ENCODE measurements at places on chromosomes 11 and 22. TPM values are rescaled to one million over a fixed set of nuclear protein-coding genes. Genes with fewer than 3 reads are reported as not detected.

DNA sequence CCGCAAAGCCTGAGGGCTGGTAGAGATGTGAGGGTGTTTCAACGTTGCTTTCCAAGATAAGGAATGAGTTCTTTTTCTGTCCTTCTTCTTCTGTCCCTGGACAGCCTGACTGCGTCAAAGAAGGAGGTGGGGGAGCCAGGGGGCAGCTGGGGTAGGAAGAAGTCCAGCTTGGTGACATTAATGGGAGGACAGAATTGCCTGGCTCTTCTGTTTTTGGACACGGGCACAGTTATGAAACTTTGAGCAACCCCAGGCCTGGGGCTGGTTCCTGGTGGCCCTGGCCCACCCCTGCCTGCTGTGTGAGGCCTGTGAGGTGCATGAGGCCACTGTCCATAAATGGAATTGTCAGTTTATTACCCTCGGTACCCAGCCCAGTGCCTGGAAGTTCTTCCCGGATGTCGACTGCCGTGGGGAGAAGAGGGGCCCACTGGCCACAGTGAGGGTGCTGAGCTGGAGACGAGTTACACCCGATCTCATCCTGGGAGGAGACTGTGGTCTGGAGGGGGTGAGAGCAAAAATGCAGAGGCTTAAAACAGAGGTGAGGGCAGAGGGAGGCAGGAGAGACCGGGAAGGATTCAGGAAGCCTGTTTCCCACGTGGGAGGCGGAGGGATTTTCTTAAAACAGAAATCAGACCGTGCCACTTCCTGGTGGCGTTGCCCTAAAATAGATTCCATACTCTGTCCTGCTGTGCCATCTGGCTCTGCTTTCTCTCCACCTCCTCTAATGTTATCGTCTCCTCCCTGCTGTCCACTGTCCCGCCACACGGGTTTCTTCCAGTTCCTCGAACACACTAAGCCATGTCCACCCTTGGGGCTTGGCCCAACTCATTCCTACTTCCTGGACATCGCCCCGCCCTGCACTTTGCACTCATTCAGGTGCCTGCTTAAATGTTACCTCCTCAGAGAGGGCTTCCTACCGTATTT is 59.7 kb upstream of the RASD2 start:
- no peak for DNase-seq

Gene MRPL48
- 25.3 TPM for total RNA-seq

Gene C11orf65
- 2.7 TPM for total RNA-seq

Gene UPK3A
- total RNA-seq = not detected

DNA sequence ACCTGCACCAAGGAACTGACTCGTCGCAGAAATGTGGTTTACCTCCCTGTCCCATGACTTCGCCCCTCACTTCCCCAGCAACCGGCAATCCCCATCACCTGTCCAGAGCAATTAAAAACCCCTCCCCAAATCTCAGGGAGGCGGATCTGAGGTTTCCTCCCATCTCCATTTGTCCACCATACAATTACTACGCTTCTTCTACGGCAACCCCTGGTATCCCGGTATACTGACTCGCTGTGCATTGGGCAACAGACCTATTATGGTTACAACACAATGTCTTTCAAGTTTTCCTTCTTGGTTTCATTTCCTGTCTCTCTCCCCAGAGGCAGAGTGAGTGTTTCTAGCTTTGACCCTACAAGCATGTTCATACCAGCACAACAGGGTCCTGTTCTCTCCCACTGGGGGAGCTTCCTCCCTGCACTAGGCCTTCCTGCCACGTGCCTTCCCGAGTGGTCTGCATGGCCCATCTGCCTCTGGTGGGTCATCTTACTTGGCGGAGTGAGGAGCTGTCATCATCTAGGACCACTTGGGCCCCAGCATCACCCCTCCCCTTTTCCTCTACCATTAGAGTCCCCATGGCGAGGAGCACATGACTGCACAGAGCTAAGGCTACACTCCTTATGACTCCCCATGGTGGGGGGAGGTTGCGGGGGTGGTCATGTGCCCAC is 30.3 kb upstream of the NAP1L4 start:
- DNase-seq = no peak

GRCh38 chr22:47389201-47389600 is 626.8 kb downstream of the TBC1D22A start:
- DNase-seq = no peak

GRCh38 chr11:57778318-57779037 is 16.9 kb downstream of the CTNND1 start:
- peak; percentile 97 for DNase-seq

DNA sequence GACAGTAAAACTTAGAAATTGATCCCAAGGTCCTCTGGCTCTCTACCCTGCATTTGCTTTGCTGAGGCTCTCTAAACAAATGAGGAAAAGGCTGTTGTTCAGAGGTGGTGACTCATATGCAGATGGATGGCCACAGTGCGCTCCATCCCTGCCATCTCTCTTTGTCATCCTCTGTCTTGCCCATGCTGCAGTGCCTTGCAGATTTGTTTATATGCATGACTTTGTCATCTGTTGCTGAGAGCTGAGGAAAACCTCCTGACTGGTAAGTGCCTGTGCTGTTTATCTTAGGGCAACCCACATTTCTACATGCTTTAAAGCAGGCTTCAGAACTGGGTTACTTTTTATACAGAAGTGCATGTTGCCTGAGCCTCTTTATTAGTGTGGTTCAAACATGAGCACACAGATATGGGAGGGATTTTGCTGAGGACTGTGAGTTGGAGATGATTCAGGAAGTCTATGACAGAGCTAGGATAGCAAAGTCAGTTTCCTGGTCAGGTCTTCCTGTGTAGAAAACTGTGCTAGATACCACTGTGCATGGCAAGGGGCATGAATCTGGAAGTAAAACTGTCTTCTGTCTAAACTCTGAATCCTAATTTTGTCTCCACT is 57.4 kb downstream of the JAM3 start:
- no peak for DNase-seq

GRCh38 chr22:20606041-20606783 is 98.8 kb downstream of the MED15 start:
- DNase-seq = no peak

DNA sequence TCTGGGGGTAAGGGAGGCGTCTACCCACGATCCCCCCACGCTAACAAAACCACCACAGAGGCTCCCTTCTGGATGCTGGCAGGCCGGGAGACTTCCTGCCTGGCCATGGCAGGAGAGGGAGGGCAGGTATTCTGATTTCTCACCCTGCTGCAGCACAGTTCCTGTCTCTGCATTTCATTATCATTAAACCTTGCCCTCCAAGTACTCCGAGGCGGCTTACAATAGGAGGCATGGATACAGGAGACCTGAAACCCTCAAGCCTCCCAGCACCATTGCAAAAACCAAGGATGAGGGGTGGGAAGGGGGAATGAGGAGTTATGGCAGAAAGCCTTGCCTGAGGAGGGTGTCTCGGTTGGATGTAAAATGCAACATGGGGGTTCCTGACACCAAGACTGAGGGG is 44.1 kb upstream of the MN1 start:
- DNase-seq = no peak

GRCh38 chr11:15897211-15897960 is 459.0 kb downstream of the SOX6 start:
- no peak for DNase-seq

Gene TAF1D
- 33.0 TPM for total RNA-seq

GRCh38 chr22:19605508-19606331 is 81.5 kb upstream of the CLDN5 start:
- DNase-seq = no peak

GRCh38 chr22:44441401-44442185 is 56.4 kb downstream of the RTL6 start:
- no peak for DNase-seq

- no peak for DNase-seq
Measured at GRCh38 chr11:124737638-124738305, 2.0 kb upstream of the NRGN start.

- DNase-seq = no peak
Measured at GRCh38 chr11:120388261-120388660, 52.0 kb downstream of the ARHGEF12 start.

Gene REXO2
- 129 TPM for total RNA-seq

DNA sequence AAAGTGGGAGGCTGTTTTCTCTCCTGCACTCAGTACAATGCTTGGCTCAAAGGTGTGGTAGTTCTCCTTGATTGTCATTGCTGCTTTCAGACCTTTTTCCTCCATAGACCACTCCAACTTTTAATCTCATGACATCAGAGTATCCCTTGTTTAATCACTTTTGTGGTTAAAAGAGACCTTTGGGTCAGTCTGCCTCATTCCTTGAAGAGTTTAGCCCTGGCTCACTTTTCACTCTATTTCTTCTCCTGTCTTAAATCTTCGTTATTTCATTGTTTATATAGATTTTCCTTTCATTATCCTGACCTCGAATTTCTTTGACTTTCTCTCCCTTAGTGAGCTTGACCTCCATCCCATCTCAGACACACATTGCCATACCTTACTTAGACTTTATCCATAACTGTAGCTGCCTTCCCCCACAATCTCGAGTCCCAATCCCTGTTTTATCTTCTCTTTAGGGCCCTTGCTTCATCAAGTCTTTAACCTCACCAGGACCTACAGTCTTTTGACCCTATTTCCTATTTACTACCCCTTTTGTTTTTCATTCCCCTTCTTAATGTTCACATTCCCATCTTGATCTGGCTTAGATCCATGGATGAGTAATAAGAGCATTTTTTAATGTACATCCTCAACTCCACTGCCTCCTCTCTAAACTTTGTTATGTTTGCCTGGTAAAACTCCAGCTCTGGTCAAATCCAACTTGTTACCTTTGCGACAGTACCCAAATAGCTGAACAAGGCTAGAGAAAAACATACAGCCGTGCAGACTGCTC is 9.5 kb downstream of the ATXN10 start:
- no peak for DNase-seq

DNA sequence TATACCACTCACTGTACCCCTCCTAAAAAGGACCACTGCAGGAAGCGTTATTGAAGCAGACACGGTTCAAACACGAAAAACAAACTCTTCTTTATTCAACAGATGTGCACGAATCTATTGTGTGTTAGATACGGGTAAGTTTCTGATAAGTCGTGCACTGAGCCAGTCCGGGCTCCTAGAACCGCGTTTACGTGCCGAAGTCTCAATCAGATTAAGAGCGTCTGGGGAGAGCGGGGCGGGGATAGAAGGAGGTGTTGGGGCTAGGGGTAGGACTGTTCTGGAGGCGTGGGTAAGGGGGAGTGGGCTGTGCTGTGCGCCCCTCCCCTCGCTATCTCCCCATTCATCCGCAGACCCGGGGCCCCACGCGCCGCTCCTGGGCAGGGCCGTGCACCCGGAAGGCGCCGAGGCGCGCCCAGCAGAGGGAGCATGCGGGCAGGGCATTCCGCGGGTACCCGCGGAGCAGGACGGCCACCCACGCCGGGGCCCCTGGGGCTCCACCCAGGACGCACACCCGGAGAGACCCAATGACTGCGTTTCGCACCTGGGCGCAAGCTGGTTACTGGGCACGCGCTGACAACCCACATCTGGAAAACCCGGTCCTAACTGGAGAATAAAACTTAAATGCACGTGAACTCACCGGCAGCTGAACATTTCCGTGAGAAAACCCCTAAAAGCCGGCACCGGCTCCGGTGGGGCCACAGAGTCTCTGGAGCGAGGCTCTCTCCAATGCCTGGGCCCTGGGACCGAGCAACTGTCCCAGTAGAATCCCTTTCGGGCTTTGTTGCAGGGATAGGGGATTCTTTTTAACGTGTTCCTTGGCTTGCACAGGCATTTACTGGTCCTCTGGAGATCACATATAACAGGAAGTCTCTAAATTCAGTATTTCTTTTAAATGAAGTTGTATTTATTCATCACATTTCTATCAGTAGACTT is 40.6 kb downstream of the WEE1 start:
- peak; percentile 86 for DNase-seq

DNA sequence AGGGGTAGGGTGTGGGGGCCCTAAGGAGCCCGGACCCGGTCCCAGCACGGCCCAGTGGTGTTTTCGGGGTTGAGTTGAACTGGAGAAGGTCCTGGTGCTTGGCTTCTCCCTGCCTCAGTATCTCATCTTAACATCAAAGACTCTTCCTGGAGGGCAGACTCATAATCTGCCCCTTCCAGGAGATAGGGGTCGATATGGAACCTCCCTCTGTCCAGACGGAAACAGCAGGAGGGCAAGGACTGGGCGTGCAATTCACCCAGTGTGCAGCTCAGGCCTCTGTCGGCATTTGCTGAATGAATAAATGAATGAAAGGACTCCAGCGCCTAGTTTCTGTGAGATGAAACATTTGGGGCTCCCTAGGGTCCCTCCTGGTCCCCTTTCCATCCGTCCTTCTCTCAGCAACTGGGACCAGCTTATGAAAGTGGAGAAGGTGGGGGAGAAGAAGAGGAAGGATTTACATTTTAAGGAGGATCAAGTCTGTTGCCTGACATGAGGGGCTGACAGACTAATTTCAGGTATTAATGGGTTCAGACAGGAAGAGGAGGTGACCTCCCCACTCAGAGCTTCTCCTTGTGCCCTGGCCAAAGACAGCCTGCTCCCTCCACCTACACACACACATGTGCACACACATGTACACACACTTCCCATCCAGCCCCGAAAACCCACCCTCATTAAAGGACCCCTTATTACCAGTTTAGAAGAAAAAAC is 1.1 kb upstream of the SHISA8 start:
- no peak for DNase-seq

DNA sequence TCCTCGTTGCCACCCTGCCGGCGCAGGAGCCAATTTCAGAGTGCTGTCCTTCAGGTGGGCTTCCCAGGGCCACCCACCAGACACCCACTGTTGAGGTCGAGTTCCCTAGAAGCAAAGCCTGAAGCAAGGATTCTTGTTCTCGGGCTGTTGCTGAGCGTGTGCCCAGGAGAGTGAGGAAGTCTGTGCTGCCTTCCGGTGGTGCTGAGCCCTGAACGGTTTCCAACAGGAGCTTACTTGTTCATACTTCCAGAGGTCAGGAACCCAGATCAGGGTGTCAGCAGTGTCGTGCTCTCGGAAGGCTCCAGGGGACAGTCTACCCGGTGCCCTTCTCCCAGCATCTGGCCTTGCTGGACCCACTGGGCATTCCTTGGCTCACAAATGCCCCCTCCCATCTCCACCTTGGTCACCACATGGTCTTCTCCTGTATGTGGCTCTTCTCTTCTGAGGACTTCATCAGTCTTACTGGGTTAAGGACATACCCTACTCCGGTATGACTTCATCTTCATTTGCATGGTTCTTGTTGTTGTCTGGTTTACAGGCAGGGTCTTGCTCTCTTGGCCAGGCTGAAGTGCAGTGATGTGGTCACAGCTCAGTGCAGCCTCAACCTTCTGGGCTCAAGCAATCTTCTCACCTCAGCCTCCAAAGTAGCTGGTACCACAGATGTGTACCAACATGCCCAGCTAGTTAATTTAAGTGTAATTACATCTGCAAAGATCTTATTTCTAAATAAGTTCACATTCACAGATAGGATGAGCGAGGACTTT is 11.2 kb downstream of the SLC25A1 start:
- DNase-seq = no peak

- no peak for DNase-seq
Measured at GRCh38 chr11:132772703-132773545, 759.4 kb downstream of the OPCML start.

DNA sequence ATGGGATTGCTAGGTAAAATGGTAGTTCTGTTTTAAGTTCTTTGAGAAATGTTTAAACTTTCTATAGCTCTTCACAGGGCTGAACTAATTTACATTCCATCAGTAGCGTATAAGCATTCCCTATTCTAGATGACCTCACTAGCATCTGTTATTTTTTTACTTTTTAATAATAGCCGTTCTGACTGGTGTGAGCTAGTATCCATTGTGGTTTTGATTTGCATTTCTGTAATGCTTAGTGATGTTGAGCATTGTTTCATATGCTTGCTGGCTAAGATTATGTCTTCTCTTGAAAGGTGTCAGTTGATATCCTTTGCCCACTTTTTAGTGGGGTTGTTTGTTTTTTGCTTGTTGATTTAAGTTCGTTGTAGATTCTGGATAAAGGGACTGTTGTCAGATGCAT is 35.9 kb downstream of the MMP27 start:
- DNase-seq = no peak

Measured in right atrium auricular region (tissue), 2 donors.